Calu3 (cell line): ENCODE measurements at places on chromosomes 1 and 21.

GRCh38 chr21:36773117-36773516, 74.2 kb downstream of the SIM2 start:
- DNase-seq = peak; percentile 54

GRCh38 chr21:45255381-45256020, 32.2 kb downstream of the POFUT2 start:
- DNase-seq = peak; percentile 28

DNA sequence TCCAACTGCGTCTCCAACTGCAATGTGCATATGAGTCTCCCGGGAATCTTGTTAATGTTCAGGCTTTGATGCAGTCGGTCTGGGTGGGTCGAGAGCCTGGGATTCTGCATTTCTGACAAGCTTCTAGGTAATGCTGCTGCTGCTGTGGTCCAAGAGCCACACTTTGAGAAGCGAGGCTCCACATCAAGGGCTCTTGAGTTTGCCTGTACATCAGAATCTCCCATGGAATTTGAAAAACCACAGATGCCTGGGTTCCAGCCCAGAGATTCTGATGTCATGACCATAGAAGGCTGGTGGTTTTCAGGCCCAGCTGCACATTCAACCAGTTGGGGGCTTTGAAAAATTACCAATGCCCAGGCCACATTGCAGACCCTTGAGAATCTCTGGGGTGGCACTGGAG, 93.9 kb upstream of the TARDBP start:
- no peak for DNase-seq

GRCh38 chr1:18110598-18110939, 3.0 kb downstream of the IGSF21 start:
- DNase-seq = no peak

GRCh38 chr1:99968214-99968613, 1.6 kb upstream of the SLC35A3 start:
- no peak for DNase-seq

- DNase-seq = no peak
Measured at GRCh38 chr1:221085701-221086375, 206.6 kb downstream of the HLX start.

- DNase-seq = peak; percentile 58
Measured at GRCh38 chr1:203268901-203269653, 36.2 kb upstream of the BTG2 start.

DNA sequence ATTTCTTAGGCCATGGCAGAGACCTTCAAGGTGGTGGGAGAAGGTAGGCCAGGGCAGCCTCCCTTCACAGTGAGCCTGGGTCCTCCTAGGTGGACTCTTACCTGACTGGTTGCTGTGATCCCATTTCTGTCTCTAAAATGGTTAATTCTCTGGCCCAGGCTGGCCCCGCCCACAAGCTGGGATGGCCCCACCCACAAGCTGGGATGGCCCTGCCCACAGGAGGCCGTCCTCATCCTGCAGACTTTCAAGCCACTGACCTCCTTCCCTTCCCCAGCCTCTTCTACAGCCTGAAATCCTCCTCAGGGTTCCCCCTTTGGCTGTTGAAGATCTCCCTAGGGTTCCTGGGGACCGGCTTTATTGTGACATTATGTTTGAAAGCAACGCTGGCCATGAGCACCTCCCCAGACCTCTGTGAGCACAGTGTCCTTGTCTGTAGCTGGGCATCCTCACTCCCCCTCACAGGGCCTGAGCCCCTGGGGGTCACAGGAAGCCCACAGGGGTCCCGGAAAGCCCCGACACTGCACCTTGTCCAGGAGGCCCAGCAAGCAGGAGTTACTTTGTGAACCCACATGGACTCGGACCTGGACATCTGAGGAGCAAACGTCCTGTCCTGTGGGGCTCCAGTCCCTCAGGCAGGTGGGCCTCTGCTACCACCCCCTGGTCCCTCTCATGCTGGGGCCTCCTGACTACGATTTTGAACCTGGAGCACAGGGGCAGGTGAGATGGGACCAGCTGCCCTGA, 621.7 kb downstream of the MATN1 start:
- peak; percentile 50 for DNase-seq

DNA sequence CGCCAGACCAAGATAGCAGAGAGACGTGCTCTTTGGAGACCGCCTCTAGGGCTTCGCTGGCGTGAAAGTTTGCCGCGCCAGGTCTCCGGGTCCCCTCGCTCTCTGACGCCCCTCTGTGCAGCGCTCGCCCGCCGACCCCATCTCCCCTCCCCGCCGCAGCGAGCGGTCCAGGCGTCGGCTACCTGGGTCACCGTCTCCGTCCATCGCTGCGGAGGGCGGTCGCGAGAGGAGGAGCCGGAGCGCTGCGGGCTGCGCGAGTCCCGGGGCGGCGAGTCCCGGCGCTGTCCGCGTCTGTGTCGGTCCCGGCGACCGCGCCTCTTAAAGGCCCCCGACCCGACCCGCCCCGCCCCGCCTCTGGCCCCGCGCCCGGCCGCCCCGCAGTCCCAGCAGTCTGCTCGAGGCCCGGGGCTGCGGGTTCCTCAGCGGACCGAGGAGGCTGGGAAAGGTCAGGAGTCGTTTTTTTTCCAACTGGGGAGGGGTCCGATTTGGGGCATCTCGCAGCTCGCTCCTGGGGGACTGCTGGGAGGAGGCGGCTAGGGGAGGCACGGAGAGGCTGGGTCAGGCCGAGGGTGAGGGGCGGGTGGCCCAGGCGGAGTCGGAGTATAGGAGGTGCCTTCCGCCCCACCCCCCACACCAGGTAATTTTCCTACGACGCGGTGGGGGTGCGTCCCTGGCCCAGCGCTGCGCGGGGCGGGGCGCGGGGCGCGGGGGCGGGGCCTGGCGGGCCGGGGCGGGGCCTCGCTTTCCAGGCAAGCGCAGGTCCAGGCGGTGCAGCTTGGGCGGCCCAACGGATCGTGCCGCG, at the start of the genes FBXO2 and FBXO44:
Gene FBXO2, minus strand, starts transcription at position 293 of the 802 bp plus-strand sequence. Its CDS starts 89 bp downstream, at position 204.
Gene FBXO44, plus strand, starts transcription at position 741 of the 802 bp plus-strand sequence. CDS start 959 bp downstream, outside the sequence.
- peak; percentile 56 for DNase-seq

GRCh38 chr1:151978922-151979321, 14.7 kb downstream of the S100A10 start:
- DNase-seq = no peak

DNA sequence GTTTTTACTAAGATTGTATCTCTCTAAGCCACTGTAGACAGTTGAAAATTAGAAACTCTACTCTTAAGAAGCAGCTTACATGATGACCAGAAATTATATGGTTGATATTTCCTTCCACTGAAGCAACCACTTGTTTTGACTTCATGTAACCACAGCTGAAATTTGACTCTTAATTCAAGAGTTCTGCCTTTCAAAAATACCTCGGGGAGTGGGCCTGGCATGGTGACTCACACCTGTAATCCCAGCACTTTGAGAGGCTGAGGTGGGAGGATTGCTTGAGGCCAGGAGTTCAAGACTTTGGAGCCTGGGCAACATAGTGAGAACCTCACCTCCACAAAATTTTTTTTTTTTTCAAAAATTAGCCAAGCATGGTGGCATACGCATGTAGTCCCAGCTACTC, 4.3 kb downstream of the AMPD1 start:
- DNase-seq = no peak

DNA sequence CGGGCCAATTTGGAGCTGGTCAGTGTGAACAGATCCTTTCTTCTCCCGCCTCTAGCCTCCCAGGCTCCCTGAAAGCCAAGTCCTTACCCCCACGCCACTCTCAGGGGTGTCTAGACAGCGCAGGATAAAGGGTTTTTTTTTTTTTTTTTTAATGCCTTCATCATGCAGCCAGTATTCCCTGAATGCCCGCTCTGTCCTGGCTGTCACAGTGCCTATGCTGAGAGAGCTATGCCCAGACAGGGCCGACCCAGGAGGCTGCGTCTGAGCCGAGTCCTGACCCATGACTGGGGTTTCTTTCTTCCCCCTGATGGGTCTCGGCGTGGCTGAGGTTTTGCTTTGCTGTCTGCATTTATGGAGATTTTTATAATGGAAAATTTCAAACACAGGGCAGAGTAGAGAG, 18.3 kb downstream of the SPSB1 start:
- DNase-seq = no peak

DNA sequence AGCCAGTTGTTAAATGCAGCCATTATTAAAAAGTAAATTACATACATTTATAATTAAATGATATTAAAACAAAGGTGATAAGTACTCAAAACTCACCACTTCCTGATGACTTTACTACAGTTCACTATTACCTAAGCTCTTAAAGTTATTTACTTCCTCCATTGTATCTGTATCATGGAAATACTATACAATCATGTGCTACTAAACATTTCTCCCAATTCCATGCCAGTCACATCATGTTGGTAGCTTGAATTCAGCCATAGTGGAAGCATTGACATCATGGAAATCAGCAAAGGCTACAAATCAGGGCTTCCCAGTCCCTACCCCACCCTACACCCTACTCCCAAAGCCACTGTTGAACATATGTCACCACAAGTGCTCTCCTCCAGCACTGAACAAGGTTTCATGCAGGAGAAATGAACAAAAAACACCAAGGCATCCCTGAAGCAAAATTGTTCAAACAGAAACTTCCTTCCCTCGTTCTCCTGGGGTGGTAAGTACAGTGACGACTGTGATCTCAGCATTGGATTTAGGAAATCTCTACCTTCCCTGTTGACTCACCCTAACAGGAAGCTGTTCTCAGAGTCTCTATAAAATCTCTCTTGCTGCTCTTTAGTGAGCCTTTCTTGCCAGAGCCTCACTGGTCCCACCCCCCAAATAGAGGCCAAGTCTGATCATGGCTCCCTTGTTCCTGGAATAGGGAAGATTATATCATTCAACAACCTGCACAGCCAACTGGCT, 12.7 kb downstream of the VSIG8 start:
- no peak for DNase-seq

DNA sequence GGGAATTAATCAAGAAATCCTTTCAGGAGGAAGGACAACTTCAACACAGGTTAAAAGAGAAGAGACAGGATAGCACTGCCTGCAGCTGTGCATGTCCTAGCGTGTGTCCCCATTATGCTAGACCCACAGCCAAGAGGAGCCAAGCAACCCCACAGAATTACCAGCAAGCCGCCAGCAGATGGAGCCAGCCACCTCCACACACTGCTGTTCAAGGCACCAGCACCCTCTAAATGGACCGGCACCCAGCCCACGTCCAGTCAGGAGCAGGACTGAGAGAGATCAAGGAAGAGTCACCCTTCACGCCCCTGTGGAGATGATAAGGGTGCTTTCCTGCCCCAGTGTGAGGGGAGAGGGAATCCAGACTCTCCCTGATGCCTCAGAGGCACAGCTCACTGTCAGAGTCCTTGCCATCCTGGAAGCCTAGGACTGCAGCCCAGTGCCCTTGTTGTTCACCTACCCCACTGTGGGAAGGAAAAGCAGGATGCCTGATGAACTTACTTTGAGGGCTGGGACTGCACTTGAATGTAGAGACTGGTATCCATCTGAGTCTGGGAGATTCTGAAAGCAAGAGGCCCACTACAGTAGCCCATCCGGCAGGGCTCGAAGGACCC, 37.1 kb upstream of the CTTNBP2NL start:
- peak; percentile 47 for DNase-seq

DNA sequence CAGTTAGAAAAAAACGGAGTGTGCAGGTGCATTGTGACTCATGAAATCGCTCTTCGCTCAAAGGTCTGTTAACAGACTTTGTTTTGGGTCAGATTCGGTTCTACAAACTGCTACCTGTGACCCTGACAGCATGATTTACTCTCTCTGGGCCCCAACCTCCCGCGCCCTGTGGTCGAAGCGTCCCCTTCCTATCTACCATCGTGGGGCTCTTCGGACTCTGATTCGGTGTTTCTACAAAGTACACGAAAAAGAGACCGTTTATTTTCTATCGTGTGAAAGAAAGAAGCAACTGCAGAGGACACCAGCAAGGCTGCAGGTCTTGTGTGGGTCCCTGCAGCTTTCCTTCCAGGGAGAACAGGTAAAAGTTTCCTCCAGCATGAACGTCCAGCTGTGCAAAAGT, 29.4 kb upstream of the SLC19A1 start:
- DNase-seq = no peak

DNA sequence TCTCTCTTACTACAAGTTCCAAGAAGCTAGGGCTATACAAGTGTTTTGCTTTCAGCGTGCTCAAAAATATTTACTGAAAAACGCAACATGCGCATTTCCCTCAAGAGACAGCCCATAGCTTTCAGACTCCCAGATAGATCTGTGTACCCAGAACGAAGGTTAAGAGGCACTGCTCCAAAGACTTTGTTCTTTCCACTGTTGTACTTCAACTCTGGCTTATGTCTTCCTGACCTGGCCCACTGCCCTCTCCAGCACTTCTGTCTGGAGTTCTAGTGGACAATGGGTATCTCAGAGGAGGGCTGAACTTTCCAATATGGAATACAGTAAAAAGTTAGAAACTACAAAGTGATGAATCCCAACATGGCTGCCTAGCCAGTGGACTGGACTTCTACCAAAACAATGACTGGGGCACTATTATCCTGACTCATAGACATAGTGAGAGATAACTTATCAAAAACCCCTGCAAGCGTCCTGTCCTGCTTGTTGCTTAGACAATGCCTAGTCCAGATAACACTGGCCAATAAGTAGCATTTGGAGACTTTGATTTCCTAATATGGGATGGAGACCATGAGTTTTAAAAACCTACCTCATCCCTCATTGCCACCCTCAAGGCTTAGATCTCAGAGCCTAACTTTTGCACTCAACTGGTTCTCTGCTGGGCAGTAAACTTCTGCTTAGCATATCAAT, 8.8 kb upstream of the ADAR start:
- DNase-seq = no peak

- no peak for DNase-seq
Measured at GRCh38 chr1:168553680-168554553, 10.1 kb upstream of the XCL2 start.

DNA sequence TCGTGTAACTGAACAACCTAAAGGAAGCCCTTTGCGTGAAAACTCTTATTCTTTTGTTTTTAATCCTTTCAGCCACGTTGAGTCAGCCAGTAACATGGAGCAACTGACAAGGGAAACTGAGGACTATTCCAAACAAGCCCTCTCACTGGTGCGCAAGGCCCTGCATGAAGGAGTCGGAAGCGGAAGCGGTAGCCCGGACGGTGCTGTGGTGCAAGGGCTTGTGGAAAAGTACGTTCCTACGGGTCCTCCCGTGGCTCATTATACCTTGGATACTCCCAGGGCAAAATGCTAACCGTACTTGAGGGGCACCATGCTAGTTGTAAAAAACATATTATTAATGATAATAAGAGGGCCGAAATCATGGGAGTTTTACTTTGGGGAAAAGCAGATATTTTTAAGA, 49.4 kb downstream of the LAMC2 start:
- no peak for DNase-seq

DNA sequence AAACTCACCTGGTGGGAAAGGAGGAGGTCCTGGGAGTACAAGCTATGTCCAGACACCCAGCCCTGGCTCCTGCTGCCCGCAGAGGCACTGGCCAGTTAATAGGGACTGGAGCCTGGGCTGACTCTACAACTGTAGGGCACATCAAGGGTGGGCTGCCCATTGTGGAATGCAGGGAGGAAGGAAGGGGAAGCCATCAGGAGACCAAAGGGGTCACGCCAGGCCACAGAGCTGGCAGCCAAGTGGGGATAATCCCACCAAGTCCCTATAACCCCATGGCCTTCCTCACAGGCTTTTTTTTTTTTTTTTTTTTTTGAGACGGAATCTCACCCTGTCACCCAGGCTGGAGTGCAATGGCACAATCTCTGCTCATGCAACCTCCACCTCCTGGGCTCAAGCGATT, 14.7 kb downstream of the TMEM53 start:
- DNase-seq = no peak
